Airway epithelial cell (primary cell): ENCODE measurements at places on chromosomes 13 and 19. TPM values are rescaled to one million over a fixed set of nuclear protein-coding genes. Genes with fewer than 3 reads are reported as not detected.

Gene FBXL12
- total RNA-seq = 21.2 and 25.3 TPM in 2 replicates

Gene ZNF439
- 0.65 and 0.92 TPM in 2 replicates for total RNA-seq

Gene SLC10A2
- total RNA-seq = not detected in 2 replicates

Gene ZNF154
- 0.28 and 0.85 TPM in 2 replicates for total RNA-seq

Gene ICAM4
- 8.0 and 8.1 TPM in 2 replicates for total RNA-seq

Gene U2AF1L4
- total RNA-seq = 7.9 and 9.1 TPM in 2 replicates

Gene SPRY2
- total RNA-seq = 9.4 and 12.2 TPM in 2 replicates

Gene KCNJ14
- total RNA-seq = 0.05 and 0.42 TPM in 2 replicates

Gene TPRX1
- total RNA-seq = not detected in 2 replicates

Gene UBE2L5
- total RNA-seq = not detected in 2 replicates

Gene ZNF888
- total RNA-seq = 2.4 and 4.1 TPM in 2 replicates

Gene ZNF66
- total RNA-seq = 1.6 and 5.4 TPM in 2 replicates

Gene ADGRE3
- not detected in 2 replicates for total RNA-seq

Gene LYL1
- 0.09 and 0.63 TPM in 2 replicates for total RNA-seq

Gene ADPRHL1
- total RNA-seq = under 0.01 and 0.21 TPM in 2 replicates

Gene ZNF799
- total RNA-seq = 1.6 and 2.6 TPM in 2 replicates

Gene LILRB2
- total RNA-seq = not detected in 2 replicates

Gene SYNE4
- 2.9 and 3.9 TPM in 2 replicates for total RNA-seq

Gene TMEM91
- total RNA-seq = 3.9 and 6.8 TPM in 2 replicates

Gene APOC1
- 5.4 and 10.5 TPM in 2 replicates for total RNA-seq

Gene CDX2
- total RNA-seq = not detected in 2 replicates

Gene SYT5
- not detected in 2 replicates for total RNA-seq

Gene EDDM13
- 1.3 TPM in 1 of 2 replicates, not detected in the other for total RNA-seq

Gene SERPINE3
- not detected in 2 replicates for total RNA-seq

Gene TGFBR3L
- total RNA-seq = 2.6 and 10.2 TPM in 2 replicates

Gene TEX29
- total RNA-seq = not detected in 2 replicates

Gene ZNF431
- total RNA-seq = 6.6 and 9.9 TPM in 2 replicates

Gene ADM5
- total RNA-seq = 2.0 and 2.1 TPM in 2 replicates

Gene ZNF724
- 5.0 and 6.3 TPM in 2 replicates for total RNA-seq

Gene SMIM17
- not detected in 2 replicates for total RNA-seq

Gene ZNF226
- 4.9 and 9.3 TPM in 2 replicates for total RNA-seq

Gene ZNF471
- 0.46 and 0.99 TPM in 2 replicates for total RNA-seq

Gene HSPB6
- 0.35 TPM in 1 of 2 replicates, not detected in the other for total RNA-seq

Gene ERICH6B
- total RNA-seq = not detected in 2 replicates

Gene LILRB3
- total RNA-seq = not detected in 2 replicates

Gene VSTM2B
- not detected in 2 replicates for total RNA-seq

Gene IL17D
- total RNA-seq = 0.42 and 1.2 TPM in 2 replicates

Gene COX6B2
- 0.35 TPM in 1 of 2 replicates, not detected in the other for total RNA-seq

Gene WTIP
- 3.5 and 12.5 TPM in 2 replicates for total RNA-seq

Gene MAB21L1
- total RNA-seq = 0.28 TPM in 2 replicates

Gene GAS6
- 118 and 128 TPM in 2 replicates for total RNA-seq

Gene KLHL1
- total RNA-seq = not detected in 2 replicates

Gene SELENOV
- not detected in 2 replicates for total RNA-seq

Gene C2CD4C
- total RNA-seq = 0.42 TPM in 2 replicates

Gene TTC9B
- not detected in 2 replicates for total RNA-seq

Gene EFNA2
- not detected in 2 replicates for total RNA-seq

Gene EXOSC5
- 25.2 and 29.5 TPM in 2 replicates for total RNA-seq

Gene CATSPERD
- not detected in 2 replicates for total RNA-seq

Gene NRTN
- total RNA-seq = 0.23 TPM in 1 of 2 replicates, not detected in the other

Gene PRODH2
- total RNA-seq = not detected in 2 replicates

Gene SIGLEC12
- not detected in 2 replicates for total RNA-seq
